ENCODE measurements at places on chromosomes 1 and 21. TPM values are rescaled to one million over a fixed set of nuclear protein-coding genes. Genes with fewer than 3 reads are reported as not detected.

The SPRR2A gene
- total RNA-seq: not detected

The EPS8L3 gene
- not detected for total RNA-seq

The ZNF678 gene
- total RNA-seq: 14.2 TPM

The EVI5 gene
- total RNA-seq: 15.6 TPM

The SIM2 gene
- total RNA-seq: not detected

The NOTCH2 gene
- total RNA-seq: 38.9 TPM

The ASCL5 gene
- 0.18 TPM for total RNA-seq

The GMEB1 gene
- total RNA-seq: 7.5 TPM

GRCh38 chr1:197807216-197807615 lies 31.9 kb upstream of the DENND1B start:
- H3K36me3 ChIP-seq: no peaks in the 10 kb centered on the region
- H3K27ac ChIP-seq: no peak overlapping the region
- peaks cover 7% of the 10 kb centered on the region for H3K4me1 ChIP-seq
- DNase-seq: no peak

GRCh38 chr1:117301901-117302300 lies 65.3 kb upstream of the MAN1A2 start:
- peaks cover 13% of the 10 kb centered on the region for H3K4me1 ChIP-seq
- H3K27me3 ChIP-seq: no peaks in the 10 kb centered on the region
- no peaks in the 10 kb centered on the region for H3K36me3 ChIP-seq
- H3K27ac ChIP-seq: no peak overlapping the region
- H3K4me3 ChIP-seq: no peak overlapping the region

DNA sequence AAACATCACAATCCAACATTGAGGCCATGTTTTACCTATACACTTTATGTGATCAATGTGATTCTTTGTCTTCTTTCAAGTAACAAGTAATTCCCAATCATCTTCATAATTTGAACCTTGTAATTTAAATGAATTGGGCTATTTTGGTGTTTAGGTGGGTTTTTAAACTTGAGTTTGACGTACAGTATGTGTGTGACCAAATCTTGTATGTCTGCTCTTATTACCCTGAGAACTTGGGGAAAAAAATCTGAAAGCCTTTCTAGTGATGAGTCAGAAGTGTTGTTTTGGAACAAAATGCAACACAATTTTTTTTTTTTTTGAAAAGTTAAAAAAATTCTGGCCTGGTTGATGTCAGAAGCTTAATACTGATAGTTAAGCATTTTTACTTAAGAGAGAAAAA lies 68.5 kb downstream of the HHAT start:
- no peak for DNase-seq
- no peaks in the 10 kb centered on the region for H3K36me3 ChIP-seq
- no peaks in the 10 kb centered on the region for H3K4me1 ChIP-seq
- no peak overlapping the region for H3K27ac ChIP-seq
- H3K27me3 ChIP-seq: no peaks in the 10 kb centered on the region
- no peak overlapping the region for H3K4me3 ChIP-seq

GRCh38 chr21:32328595-32328994 lies 29.9 kb downstream of the MRAP start:
- H3K4me1 ChIP-seq: no peaks in the 10 kb centered on the region
- peak overlapping the region; percentile 19 for H3K27ac ChIP-seq
- no peak for DNase-seq

- no peaks in the 10 kb centered on the region for H3K4me1 ChIP-seq
- H3K27me3 ChIP-seq: peaks cover 68% of the 10 kb centered on the region
- no peak overlapping the region for H3K4me3 ChIP-seq
- no peak for DNase-seq
- no peak overlapping the region for H3K27ac ChIP-seq
These were observed 27.7 kb upstream of the DMBX1 start for GRCh38 chr1:46461809-46462448.

DNA sequence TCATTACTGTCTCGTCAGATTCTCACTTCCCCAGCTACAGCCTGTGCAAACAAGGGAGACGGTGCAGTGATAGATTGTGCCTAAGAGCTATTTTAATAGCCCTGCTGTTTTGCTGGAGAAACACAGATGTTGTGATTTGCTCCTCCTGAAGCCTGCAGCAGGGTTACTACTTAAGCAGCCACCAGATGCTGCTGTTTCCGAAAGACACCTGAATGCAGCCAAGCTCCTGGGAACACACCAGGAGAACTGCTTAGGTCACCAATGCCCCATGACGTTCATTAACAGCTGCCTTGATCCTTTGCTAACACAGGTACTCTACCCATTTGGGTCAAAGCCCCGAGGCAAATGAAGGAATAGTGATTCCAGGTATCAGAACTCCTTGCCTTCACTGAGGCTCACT lies 411.8 kb upstream of the DAB1 start:
- no peak overlapping the region for H3K4me3 ChIP-seq
- H3K27me3 ChIP-seq: no peaks in the 10 kb centered on the region
- no peaks in the 10 kb centered on the region for H3K4me1 ChIP-seq

DNA sequence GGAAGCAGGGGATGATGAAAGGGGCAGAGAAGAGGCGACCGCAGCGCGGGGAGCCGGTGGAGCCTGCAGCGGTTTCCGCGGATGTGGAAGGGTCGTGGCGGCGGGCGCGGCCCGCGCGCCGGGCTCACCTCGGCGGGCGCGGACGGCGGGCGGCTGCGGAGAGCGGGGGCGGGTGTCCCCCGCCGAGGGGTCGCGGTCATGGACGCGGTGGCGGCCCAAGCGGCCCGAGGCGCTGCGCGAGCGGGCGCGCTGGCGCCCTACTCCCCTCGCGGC lies 572 bp downstream of the LPGAT1 start:
- peak overlapping the region; percentile 95 for H3K4me3 ChIP-seq
- H3K27ac ChIP-seq: peak overlapping the region; percentile 91
- H3K4me1 ChIP-seq: peaks cover 12% of the 10 kb centered on the region
- no peaks in the 10 kb centered on the region for H3K36me3 ChIP-seq
- DNase-seq: peak; percentile 20
- H3K27me3 ChIP-seq: no peaks in the 10 kb centered on the region

DNA sequence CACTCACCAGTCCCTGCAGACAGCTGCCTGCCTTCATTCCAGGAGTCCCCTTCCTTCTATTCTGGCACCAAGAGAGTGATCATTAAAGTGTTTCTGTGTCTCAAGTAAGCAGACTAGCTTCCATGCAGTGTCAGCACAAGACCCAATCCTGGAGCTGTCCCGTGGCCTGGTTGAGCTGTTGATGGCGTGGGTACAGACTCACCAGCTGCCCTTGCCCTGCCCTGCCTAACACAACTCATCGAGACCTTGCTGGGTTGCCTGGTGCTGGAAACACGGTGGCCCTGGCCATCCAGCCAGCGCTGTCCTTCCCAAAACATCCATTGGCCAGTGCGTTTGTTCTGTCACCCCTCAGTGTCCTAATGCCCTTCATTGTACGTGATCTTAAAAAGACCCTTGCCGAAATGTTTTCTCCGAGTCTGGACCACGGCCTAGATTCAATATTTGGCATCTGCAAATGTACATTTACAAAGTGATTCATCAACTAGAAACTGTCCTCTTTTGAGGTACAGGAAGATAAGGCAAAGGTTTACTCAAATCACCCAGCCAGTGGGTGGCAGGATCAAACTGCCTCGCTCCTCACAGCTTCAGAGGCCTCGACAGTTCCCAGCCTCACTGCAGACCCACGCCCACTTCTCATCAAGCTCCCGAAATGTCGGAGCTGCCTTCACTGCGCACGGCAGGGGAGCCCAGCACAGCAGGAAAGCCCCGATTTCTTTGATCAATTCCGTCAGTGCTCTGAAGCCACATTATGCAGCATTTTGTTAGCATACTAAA lies 494.2 kb downstream of the KIF26B start:
- H3K36me3 ChIP-seq: peaks cover 12% of the 10 kb centered on the region
- no peak overlapping the region for H3K4me3 ChIP-seq
- no peaks in the 10 kb centered on the region for H3K27me3 ChIP-seq
- peaks cover 57% of the 10 kb centered on the region for H3K4me1 ChIP-seq
- peak overlapping the region; percentile 98 for H3K27ac ChIP-seq

DNA sequence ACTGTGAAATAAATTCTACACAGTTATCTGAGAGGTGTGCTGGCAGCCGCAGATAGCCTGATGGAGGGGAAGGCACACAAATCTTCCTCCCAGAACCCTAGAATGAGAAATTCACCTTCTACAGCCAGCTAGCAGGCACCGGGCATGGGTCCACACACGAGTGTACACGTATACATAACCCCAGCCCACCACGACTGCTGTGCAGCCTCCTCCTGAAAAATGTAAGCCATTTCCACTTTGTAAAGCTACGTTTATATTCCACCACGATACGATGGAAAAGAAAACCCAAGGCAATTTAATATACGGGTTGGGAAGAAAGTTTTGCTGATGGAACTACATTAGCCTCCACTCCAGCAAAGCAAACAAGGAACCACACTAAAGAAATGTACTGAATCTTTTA lies 1.8 kb downstream of the BTG3 start:
- no peak overlapping the region for H3K27ac ChIP-seq
- H3K36me3 ChIP-seq: peaks cover 3% of the 10 kb centered on the region
- H3K27me3 ChIP-seq: no peaks in the 10 kb centered on the region
- DNase-seq: no peak
- H3K4me3 ChIP-seq: peak overlapping the region; percentile 96

- peak; percentile 50 for DNase-seq
- H3K4me3 ChIP-seq: no peak overlapping the region
- H3K36me3 ChIP-seq: no peaks in the 10 kb centered on the region
- no peak overlapping the region for H3K27ac ChIP-seq
- H3K27me3 ChIP-seq: no peaks in the 10 kb centered on the region
- peaks cover 11% of the 10 kb centered on the region for H3K4me1 ChIP-seq
These were observed 47.9 kb upstream of the VCAM1 start for GRCh38 chr1:100671601-100672000.

GRCh38 chr1:43942411-43942810 lies 4.3 kb upstream of the IPO13 start:
- no peaks in the 10 kb centered on the region for H3K36me3 ChIP-seq
- peaks cover 7% of the 10 kb centered on the region for H3K4me1 ChIP-seq
- peaks cover 4% of the 10 kb centered on the region for H3K27me3 ChIP-seq
- no peak for DNase-seq

- H3K27me3 ChIP-seq: no peaks in the 10 kb centered on the region
- H3K4me1 ChIP-seq: no peaks in the 10 kb centered on the region
- peaks cover 3% of the 10 kb centered on the region for H3K36me3 ChIP-seq
- DNase-seq: no peak
These were observed 9.1 kb downstream of the C21orf58 start for GRCh38 chr21:46314441-46315020.

- no peak overlapping the region for H3K4me3 ChIP-seq
- no peak overlapping the region for H3K27ac ChIP-seq
- no peaks in the 10 kb centered on the region for H3K27me3 ChIP-seq
These were observed 41.2 kb upstream of the USH2A start for GRCh38 chr1:216464489-216464888.

DNA sequence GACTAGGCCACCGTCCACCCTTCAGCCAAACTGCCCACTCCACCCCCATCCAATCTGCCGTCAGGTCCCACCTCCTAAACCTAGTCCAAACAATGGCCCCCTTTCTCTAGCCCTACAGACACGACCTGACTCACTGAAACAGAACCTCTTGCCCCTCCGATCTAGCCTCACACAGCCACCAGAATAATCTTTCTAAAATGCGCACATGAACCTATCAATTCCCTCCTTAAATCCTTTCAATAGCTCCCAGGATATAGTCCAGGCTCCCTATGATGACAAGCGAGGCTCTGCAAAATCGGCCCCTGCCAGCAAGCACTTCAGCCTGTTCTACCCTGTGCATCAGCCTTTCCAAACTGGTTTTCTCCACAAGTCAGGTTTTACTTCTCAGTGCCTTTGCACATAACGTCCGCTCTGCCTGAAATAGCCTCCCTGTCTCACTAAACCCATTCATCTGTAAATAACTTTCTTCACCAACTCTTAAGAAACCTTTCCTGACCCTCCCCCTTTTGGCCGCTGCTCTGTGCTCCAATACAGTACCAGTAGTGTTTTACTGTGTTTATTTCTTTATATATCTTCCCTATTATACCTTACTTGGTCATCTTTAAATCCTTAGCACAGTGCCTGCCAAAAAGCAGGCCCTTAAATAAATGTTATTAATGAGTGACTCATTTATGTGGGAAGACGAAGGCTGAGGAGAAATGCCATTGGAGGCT lies 9.0 kb upstream of the CDC20 start:
- peak overlapping the region; percentile 97 for H3K27ac ChIP-seq
- H3K27me3 ChIP-seq: no peaks in the 10 kb centered on the region
- peak overlapping the region; percentile 38 for H3K4me3 ChIP-seq

DNA sequence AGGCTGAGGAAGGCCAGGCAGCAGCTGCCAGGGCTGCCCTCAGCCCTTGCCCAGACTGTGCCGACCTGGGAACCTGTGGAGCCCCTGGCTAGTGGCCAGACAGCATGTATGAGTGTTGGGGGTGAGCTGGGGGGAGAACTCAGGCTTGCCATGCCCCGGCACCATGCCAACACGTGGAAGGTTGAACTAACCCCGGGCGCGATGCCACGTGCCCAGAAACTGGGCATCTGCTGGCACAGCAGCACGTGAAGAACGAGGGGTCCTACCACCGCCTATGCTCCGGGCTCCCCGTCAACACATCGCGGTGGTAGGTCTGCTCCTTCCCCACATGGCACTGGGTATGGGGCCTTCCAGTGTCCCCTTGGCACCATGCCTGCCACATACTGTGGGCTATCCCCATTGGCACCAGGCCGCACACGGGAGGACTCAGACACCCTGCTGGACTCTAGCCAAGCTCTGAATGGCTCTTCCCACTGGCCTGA lies 68.7 kb downstream of the CASZ1 start:
- H3K4me1 ChIP-seq: peaks cover 71% of the 10 kb centered on the region
- no peak overlapping the region for H3K4me3 ChIP-seq
- H3K27me3 ChIP-seq: no peaks in the 10 kb centered on the region
- DNase-seq: no peak
- H3K36me3 ChIP-seq: no peaks in the 10 kb centered on the region
- H3K27ac ChIP-seq: peak overlapping the region; percentile 99
